ENCODE measurements at places on chromosomes 1 and 21.

DNA sequence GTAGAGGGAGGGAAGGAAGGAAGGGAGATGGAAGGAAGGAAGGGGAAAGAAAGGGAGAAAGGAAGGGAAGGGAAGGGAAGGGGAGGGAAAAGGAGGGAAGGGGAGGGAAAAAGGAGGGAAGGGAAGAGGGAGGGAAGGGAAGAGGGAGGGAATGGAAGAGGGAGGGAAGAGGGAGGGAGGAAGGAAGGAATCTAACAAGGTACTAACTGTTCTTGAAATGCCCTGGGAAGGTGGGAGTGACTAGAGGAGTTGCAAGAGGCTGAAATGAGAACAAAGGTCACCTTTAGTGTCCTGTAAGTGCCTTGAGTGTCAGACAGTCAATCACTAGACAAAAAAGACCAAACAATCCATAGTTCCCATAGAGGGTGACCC lies 2.3 kb upstream of the ATP2B4 start:
- DNase-seq = peak; percentile 77

- DNase-seq = no peak
These were observed 491 bp downstream of the PER3 start for GRCh38 chr1:7784492-7785071.

- DNase-seq = no peak
These were observed 112.5 kb upstream of the GFI1 start for GRCh38 chr1:92599184-92599583.

- DNase-seq = no peak
These were observed 9.5 kb downstream of the JAK1 start for GRCh38 chr1:64956733-64957441.

DNA sequence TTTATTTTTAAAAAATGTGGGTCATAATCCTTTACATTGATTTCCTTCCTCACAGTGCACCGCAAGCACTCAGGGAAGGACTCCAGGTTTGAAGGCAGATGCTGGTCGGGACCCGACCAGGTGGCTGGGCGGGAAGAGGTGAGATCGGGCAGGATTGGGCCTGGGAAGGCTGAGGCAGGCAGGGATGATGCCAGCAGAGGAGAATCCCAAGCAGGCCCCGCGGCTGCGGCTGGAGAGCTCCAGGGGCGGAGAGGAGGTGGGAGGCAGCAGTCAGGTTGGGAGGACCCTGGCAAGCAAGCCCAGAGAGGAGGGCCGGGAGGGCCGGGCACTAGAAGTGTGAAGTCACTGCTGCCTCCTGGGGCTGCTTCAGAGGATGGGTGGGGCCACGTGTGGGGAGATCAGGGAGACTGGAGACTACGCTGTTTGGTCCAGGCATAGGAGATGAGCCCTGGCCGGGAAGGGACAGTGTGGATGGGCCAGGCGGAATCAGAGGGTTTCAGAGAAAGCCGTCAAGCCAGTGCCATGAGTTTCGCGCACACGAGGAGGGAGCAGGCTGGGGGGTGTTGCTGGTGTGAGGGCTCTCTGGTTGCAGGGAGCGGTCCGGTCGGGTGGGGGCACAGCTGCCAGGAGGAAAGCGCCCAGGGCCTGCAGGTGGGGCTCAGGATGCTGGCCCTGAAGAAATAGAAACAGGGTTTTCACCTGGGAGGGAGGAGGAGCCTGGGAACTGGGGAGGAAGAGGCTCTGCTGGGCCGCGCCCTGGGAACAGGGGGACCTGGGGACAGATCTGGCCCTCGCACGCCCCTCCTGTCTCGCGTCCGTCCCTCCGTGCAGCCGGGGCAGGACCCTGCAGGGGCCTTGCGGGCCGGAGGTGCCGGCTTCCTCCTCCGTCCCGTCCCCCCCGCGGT lies 888 bp upstream of the COL18A1 start:
- no peak for DNase-seq

- no peak for DNase-seq
These were observed 14.4 kb downstream of the CDK18 start for GRCh38 chr1:205518661-205519540.

DNA sequence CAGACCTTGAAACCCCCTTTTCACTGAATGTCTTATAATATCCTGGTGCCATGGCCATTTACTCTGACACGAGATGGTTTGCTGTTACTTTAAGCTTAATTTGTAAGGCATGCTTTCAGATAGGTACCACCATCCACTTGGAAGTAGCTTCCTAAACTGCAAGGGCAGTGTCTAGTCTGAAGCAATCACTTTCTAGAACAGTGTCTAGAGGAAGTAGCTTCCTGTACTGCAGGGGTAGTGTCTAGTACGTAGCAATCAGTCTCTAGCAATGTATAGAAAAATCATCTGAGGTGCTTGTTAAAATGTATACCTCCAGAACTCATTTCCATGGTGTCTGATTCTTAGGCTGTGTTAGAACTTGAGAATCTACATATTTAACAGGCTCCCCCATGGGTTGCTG lies 42.5 kb downstream of the ZBTB40 start:
- DNase-seq = no peak

GRCh38 chr1:6044481-6045109 lies 1.1 kb upstream of the KCNAB2 start:
- no peak for DNase-seq

- DNase-seq = no peak
These were observed 510.9 kb downstream of the PTPRU start for GRCh38 chr1:29747196-29747595.

DNA sequence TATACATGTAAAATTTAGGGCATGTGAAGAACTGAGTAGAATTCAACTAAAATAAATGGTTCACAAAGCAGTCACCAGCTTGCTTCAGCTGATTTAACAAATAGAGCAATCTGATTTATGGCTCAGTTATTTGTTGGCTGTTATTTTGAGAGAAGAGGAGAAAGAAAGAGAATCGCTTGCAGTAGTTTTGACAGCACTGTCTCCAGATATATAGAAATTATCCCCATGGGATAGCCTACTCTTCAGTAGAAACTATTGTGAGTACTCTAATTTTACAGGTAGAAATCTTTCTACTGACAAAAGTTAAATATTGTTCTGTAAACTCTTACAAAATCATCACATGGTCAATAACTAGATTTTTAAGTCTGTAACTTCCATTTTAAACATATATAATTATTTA lies 1098.2 kb downstream of the MRPL39 start:
- DNase-seq = no peak

- DNase-seq = peak; percentile 67
These were observed 121.2 kb downstream of the SLC45A1 start for GRCh38 chr1:8439015-8439702.

- DNase-seq = no peak
These were observed 136.7 kb upstream of the MAGI3 start for GRCh38 chr1:113253590-113253989.

DNA sequence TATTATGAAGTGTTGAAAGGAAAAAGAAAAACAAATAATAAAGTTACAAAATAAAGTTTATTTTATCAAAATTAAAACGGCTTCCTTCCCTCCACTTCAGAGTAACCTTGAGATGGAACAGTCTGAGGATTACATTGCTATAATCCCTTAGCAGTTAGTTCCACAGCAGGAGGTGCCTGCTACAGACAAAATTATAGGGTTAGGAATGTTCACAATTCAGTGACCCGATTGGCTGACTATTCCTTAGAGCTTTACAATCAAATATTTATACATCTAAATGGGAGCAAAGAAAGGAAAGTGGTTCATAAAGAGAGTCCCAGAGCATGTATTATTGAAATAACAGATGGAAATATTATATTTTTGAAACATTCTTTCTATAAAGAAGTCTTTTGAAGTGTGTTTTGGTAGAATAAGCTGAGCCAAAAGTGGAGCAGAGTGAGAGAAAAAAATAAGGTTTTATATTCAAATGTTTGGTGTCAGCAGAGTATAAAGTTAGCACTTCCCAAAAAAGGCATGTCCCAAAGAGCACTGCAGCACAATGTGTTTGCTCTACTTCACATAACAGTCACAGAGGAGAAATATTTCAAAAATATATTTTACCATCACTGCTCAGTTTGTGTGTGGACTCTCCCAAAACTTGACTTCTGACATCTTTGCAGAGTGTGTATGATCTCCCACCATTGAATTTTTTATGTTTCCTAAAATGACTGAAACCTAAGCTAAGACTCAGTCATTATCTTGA lies 71.4 kb upstream of the GORAB start:
- no peak for DNase-seq

DNA sequence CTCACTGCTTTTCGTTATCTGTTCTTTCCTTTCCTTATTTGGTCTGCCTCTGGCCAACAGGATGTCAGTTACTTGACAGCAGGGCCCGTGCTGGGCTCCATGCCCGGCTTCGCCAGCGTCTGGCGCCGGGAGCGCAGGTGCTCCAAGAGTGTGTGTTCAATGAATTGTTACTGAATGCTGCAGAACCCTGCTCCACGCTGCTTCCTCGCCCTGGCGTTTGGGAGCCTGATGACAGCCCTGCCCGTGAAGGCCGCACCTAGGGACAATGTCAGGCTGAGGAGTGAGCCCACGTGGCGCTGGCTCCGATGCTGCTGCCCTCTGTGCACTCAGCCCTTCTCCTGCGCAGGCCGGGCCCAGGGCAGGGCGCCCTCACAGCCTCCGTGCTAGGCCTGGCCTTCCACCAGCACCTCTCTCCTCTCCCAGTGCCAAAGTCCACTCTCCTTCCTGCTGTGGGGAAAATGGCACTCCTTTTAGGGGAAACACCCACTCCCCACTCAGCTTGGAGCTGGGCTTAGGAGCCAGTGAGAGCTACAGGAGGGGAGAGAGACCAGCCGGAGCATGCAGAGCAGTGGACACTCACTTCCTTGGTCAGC lies 51.4 kb downstream of the ACBD3 start:
- DNase-seq = peak; percentile 63

DNA sequence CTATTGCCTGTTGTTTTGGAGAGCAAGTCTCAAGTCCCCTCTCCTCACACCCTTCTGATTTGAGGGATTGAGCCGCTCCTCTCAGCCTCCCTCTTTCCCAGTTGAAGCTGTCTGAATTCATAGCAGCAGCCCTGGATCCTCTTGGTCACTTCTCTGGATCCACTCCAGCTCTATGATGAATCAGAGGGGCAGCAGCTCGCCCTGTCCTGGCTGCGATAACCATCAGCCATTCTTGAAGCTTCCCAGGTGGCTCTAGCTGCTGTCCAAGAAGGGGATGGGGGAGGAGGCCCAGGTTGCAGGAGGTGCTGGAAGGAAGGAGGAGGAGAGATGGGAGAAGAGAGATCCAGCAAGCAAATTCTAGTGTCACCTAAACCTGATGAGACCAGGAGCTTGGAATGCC lies 31.3 kb downstream of the WNT4 start:
- no peak for DNase-seq

- DNase-seq = no peak
These were observed 4.5 kb upstream of the PLCH2 start for GRCh38 chr1:2471587-2472001.

GRCh38 chr1:154806333-154806732 lies 63.7 kb downstream of the KCNN3 start:
- no peak for DNase-seq

GRCh38 chr21:34313116-34313515 lies 50.7 kb upstream of the KCNE2 start:
- DNase-seq = no peak

- no peak for DNase-seq
These were observed 36.0 kb downstream of the RNU1-1 start for GRCh38 chr1:16478091-16478490.

DNA sequence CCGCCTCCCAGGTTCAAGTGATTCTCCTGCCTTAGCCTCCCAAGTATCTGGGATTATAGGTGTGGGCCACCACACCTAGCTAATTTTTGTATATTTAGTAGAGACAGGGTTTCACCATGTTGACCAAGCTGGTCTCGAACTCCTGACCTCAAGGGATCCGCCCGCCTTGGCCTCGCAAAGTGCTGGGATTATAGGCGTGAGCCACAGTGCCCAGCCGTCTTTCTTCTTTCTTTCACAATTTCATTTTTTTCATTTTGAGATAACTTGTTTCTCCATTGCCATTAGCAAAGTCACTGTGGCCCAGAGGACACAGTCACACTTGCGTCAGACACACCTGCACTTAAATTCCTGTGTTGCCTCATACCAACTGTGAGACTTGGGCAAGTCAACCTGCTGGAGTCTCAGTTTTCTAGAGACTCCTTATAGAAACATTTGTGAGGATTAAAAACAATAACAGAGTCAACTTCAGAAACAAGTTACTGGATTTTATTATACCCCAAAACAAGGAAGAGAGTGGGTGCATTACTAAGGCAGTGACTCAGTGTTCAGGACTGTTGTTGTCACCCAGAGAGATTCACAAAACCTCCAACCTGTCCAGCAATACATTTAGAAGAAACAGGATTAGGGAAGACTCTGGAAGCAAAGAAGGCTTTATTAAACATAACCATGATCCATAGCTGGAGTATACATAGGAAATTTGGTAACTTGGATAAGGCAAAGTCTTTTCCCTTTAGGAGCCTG lies 2.6 kb downstream of the TEDDM1 start:
- peak; percentile 51 for DNase-seq

DNA sequence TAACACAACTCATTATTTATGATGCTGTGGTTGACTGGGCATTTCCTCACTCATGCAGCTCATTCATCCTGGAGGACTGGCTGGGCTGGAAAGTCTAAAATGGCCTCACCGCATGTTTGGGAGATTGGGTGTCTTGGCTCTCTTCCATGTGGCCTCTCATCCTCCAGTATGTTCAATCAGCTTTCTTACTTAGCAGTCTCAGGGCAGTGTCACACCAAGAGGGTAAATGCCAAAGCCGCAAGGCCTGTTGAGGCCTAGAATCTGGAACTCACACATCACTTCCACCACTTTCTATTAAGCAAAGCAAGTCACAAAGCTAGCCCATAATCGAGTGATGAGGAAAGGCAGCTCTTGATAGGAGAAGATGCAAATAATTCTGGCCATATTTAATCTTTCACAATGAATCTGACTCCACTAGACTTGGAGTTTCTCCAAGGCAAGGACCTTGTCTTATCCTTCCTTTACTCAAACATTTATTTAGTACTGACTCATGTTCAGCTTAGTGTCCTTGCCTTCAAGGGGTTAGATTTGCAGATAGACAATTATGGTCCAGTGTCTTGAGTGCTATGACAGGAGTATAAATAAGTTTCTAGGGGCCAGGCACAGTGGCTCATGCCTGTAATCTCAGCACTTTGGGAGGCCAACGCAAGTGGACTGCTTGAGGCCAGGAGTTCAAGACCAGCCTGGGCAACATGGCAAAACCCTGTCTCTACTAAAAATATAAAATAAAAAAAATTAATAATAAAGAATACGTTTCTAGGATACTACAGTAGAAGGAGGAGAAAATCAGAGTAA lies 45.1 kb downstream of the TMEM53 start:
- DNase-seq = no peak

DNA sequence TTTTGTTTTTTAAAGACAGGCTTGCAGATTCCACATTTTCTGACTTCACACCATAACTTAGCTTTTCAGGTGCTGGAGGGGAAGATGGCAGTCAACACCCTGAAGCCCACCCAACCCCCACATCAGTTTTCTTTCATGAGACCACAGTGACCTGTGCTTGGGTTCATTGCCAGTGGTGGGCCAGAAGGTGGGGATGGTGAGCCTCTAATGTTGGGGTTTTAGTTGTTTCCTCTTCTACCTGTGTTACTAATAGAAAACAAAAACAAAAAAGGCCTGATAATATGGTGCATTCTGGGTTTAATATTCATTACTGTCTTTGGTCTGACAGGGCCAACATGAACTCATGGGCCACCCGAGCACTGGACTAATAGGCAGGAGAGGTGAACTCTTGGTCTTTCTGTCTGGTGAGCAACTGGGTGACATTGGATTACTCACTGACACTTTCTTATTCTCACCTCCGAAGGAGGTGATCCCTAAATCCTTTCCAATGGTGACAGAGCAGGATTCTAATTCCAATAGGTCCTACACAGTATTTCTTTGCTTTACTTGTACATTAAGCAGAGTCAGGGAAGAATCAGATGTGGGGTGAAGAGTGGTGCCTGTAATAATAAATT lies 132.8 kb downstream of the CLIC6 start:
- DNase-seq = no peak

GRCh38 chr1:159339536-159339935 lies 37.4 kb downstream of the FCER1A start:
- peak; percentile 88 for DNase-seq

- peak; percentile 62 for DNase-seq
These were observed 89.1 kb upstream of the SLC25A33 start for GRCh38 chr1:9449976-9450696.
